ENCODE measurements at places on chromosomes 16 and 17.
A peak's percentile ranks its signal among the peaks of the same experiment; 100 is the strongest.

- DNase-seq = no peak
Measured at GRCh38 chr17:68661265-68662036, 60.3 kb upstream of the FAM20A start.

GRCh38 chr16:13873835-13874438, 46.0 kb upstream of the ERCC4 start:
- peak; percentile 23 for DNase-seq

DNA sequence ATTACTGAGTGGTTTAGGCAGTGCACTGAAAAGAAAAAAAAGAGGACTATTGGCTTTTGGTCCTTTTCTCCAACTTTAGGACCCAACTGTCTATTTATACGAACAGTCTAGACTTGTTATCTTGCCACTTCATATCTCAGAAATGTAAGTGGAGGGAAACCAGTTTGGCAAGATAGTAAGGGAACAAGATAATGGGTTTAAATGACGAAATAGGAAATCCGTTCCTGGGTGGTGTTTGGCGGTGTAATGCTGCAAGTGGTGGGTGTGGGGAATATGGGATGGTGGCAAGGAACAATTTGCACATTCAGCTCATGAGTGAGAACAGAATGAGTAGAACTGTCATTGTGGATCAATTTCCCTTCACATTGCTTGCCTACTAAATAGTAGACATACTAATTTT, 44.7 kb downstream of the GRB7 start:
- no peak for DNase-seq

DNA sequence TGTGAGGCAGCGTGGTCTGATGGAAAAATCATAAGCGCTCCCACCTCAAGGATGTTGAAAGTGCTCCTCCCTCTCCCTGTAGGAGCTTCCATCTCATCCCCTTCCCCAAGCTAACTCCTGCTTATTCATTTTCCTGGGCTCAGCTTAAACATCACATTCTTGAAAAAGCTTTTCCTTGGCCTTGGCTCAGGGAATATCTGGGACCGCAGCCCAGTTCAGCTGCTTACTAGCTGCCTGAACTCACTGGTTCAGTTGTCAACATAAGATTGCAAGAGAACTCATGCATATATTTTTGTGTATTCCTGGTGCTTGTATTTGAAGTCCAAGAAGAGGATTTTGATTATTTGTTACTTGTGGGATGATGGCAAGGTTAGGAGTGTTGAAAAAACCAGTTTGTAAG, 91.5 kb downstream of the UTP18 start:
- DNase-seq = no peak

- DNase-seq = no peak
Measured at GRCh38 chr16:89040391-89040790, 53.3 kb upstream of the ACSF3 start.

- no peak for DNase-seq
Measured at GRCh38 chr17:32516450-32516849, 29.7 kb downstream of the CDK5R1 start.

GRCh38 chr16:10579575-10579964, 828 bp downstream of the EMP2 start:
- DNase-seq = no peak

DNA sequence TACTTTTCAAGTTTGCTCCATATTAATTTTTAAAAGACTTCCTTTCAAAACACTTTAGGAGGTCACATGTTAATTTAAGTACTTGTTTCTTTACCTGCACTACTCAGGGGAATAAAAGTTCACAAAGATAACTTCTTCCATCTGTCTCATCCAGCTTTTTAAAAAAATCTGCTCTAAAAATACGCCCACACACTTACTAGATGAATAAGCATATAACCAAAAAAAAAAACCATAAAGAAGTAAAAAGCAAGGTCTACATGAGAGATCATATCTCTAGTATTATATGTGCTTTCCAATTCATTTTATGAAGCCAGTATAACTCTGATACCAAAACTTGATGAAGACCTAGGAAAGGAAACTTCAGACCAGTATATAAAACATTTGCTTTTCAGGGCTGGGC, 17.2 kb downstream of the SKAP1 start:
- DNase-seq = no peak

GRCh38 chr17:4536742-4537411, 18.3 kb downstream of the MYBBP1A start:
- no peak for DNase-seq

DNA sequence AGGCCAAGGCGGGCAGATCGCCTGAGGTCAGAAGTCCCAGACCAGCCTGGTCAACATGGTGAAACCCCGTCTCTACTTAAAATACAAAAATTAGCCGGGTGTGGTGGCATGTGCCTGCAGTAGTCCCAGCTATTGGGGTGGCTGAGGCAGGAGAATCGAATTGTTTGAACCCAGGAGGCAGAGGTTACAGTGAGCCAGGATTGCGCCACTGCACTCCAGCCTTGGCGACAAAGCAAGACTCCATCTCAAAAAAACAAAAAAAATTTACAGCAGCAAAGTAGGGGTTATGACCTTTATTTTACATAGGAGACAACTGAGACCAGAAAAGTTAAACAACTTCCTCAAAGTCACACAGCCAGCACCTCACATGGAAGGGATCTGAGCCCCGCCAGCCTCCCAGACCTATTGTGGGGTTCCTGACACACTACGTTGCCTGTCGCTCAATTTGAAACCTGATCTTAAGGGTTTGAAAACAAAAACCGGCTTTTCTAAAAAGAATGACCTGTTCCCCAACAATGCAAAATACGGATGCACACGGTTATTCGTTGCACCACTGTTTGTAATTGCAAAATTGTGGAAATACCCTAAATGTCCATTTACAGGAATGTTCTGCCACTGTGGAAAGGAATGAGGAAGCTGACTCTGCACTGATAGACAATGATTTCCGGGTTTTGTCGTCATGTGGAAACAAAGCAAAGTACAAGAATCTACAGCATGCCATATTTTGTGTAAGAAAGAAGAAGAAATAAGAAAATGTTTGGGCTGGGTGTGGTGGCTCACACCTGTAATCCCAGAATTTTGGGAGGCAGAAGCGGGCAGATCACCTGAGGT, 77.2 kb downstream of the CNGB1 start:
- no peak for DNase-seq

- DNase-seq = no peak
Measured at GRCh38 chr16:83768986-83769385, 38.8 kb upstream of the HSBP1 start.

DNA sequence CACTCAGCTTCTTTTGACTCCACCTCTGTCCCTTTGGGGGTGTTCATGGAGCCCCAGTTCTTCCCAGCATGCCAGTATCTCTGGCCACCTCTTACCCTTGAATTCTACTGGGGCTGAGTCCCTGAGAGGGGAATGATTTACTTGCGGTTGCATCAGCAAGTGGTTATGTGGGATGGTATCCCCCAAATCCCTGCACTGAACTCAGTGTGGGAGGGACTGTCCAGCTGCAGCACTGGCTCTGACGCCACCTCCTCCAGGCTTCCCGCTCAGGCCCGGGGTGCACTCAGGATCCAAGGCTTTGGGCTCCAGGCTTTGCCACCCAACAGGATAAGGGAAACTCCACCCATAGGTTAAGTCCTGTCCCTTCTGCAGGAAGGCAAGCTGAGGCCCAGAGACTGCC, 21.1 kb upstream of the BRD7 start:
- DNase-seq = no peak

DNA sequence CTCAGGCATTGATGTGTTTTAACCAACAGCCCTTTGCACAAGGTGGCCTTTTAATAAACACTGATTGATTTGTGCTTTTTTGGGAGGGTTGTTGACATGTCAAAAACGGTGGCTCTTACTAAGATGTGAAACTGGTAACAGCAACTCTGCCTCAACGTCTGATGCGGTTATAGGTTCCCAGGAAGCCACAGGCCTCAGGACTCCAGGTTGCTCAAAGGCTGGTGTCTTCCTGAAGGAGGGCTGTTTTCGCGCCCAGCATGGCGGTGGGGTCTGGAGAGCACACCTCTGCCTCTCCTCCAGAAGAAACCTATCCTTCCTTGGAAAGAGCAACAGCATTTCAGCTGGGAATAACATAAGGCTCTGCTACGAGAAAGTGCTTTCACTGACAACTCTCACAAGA, 187.5 kb downstream of the IRF8 start:
- DNase-seq = no peak

- no peak for DNase-seq
Measured at GRCh38 chr16:15689290-15689689, 39.2 kb downstream of the NDE1 start.

DNA sequence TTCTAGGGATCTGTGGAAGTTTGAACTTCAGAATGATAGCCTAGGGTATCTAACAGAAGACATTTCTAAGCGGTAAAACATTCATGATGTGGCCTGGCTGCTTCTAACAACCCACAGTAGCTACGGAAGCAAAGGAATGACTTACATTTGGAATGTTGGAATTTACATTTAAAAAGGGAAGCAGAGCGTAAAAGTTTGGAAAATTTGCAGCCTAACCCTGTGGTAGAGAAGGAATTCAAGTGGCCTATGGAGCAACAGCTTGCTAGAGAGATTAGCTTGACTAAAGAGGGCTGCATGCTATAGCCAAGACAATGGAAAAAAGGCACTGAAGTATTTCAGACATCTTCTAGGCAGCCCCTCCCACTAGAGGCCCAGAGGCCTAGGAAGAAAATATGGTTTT, 50.1 kb downstream of the HNF1B start:
- no peak for DNase-seq

DNA sequence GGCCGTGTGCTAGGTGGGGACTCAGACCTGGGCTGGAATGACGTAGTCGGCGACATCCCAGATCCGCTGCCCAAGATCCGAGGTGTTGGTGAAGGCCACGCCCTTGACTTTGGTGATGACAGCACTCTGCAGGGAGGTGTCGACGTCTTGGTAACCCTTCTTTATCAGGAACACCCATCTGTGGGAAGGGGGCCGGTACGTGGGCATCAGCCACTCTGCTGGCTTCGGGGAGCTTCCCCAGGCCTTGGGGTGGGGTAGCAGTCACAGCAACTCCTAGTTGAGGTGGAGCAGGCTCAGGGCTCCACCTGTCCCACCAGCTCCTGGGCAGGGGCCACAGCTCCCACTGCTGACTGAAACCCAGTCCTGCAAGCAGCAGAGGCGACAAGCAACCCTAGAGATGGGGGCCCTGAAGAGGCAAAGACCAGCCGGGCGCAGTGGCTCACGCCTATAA, 4.3 kb downstream of the P2RX5 start:
- DNase-seq = peak; percentile 54

DNA sequence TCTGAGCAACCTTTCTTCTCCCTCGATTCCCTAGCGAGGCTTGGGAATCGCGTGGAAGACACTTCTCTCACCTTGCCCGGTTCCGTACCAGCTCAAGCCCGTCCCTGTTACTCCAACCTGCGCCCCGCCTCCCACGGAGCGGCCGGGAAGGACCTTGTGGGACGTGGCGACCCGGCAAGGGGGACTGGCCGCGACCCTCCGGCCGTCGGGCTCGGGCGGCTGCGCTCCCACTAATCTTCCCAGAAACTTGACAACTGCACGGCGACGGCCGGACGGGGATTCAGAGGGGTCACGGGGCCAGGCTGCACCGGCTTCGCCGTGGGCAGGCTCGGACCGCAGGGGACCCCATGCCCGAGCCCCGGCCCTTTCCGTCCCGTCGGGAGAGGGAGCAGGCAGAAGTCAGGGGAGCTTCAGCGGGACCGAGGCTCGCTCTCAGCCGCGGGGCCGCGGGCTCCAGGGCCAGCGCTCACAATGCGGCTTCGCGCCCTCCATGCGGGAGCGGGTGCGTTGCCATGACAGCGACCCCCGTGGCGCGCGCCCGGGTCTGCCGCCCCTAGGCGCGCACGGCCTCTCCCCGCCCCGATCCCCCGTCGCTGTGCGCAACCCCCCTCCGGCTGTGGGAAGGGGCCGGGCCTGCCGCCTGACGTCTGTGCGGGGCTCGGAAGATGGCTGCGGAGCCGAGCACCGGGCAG, at the start of gene SGSM2:
Gene SGSM2, plus strand, starts transcription at position 650 of the 692 bp plus-strand sequence. CDS start 188 bp downstream, outside the sequence.
- DNase-seq = peak; percentile 77

GRCh38 chr17:68693466-68693865, 92.3 kb upstream of the FAM20A start:
- DNase-seq = no peak

GRCh38 chr17:19709841-19710240, 6.5 kb downstream of the SLC47A2 start:
- no peak for DNase-seq

DNA sequence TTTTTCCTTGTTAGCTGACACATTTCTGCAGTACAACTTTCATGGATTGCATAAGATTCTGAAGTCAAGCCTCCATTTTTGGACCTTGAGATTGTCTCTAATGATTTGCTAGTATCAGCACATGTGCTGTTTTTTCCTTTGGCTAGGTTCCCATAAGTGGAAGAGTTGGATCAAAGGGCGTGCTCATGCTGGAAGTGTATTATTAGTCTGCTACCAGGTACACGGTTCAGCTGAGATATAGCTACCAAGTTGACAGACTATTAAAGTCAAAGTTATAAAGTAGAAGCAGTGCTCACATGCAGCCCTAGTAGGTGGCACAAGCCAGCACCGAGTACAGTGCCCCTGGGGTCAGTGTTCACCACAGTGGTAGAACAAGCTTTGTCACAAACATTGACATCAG, 3.2 kb downstream of the FAHD1 start:
- DNase-seq = no peak

GRCh38 chr17:31508288-31509094, 117.0 kb downstream of the RAB11FIP4 start:
- peak; percentile 30 for DNase-seq

GRCh38 chr16:2486645-2487516, 12.0 kb downstream of the TBC1D24 start:
- no peak for DNase-seq

- DNase-seq = peak; percentile 58
Measured at GRCh38 chr17:36705874-36706731, 104.7 kb downstream of the MRM1 start.

DNA sequence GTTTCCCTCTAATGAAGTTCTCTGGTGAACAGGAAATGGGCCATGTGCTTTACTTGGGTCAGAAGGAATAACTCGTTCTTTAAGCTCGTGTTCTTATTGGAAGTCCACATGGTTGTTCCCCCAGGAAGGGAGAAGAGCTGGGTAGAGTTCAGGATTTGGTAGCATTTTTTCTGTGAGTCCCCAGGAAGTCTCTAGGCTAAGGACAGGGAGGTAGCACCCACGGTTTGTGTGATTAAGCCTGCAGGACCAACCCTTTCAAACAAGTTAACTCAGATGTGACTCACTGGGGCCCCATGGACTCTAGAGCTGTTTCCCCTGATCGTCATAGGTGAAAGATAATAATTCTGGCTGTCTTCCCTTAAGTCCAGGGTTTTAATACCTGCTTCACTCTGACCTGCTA, 16.4 kb downstream of the SAP30BP start:
- DNase-seq = peak; percentile 63

DNA sequence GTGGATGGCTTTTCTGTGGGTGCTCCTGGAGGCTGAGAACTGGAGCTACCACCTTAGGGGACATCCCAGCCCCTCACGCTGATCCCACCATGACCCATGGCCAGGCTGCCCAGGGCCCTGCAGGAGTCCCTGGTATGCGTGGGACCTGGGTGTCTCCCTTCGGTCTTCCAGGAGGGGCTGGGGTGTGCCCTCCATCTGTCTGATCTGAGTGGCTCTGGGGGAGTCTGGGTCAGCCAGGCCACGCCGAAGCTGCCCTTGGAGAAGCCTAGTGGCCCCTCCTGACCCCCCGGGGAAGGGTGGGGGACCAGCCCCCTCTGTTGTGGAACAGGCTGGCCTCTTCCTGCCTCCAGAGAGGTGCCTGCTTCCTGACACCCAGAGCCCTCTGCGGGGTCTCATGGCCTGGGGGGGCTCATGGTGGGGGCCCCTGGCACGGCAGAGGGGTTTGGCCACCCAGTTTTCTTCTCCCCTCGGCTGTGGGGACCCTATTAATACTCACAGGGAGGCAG, 10.7 kb downstream of the BAIAP2 start:
- no peak for DNase-seq

- DNase-seq = peak; percentile 60
Measured at GRCh38 chr17:8628609-8629169, 1.8 kb downstream of the MYH10 start.
